ENCODE measurements at places on chromosomes 6 and 20.

DNA sequence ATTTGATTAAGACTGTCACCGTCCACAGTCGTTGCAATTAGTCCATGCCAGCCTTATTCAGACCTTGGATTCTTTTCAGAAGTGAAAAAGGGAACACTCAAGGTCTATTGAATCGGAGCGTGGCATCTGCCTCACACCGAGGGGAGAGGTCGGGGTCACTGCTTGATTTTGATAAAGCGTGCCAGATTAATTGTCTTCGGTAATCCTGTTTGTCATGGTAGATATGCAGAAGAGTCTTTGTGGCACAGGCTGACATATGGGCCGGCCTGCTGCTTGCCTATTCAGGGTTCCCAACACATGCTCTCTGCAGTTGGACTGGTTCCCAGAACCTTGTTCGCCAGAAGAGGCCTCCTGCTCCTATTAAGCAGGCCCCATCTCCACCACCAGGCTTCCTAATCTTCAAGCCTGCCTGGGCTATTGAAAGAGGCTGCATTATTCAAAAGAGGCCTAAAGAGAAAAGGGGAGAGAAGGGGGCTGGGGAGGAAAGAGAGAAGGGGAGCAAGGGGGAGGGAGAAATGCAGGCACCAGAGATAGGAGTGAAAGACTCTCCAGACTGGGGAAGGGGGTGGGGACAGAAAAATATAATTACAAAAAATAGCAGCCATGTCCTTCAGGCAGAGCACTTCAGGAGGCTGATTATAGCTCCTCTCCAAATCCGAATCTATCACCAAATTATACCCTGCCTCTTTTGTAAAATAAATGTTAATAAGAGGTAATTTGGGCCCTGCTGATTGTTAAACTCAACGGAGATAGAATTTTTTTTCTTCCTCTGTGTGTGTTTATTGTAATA, 611.3 kb downstream of the HDGFL1 start:
- DNase-seq = no peak

GRCh38 chr20:44394702-44395460, 39.4 kb downstream of the HNF4A start:
- DNase-seq = no peak

GRCh38 chr6:162868397-162868796, 140.6 kb downstream of the PACRG start:
- no peak for DNase-seq

- no peak for DNase-seq
Measured at GRCh38 chr6:29941016-29941415, 1.3 kb upstream of the HLA-A start.

DNA sequence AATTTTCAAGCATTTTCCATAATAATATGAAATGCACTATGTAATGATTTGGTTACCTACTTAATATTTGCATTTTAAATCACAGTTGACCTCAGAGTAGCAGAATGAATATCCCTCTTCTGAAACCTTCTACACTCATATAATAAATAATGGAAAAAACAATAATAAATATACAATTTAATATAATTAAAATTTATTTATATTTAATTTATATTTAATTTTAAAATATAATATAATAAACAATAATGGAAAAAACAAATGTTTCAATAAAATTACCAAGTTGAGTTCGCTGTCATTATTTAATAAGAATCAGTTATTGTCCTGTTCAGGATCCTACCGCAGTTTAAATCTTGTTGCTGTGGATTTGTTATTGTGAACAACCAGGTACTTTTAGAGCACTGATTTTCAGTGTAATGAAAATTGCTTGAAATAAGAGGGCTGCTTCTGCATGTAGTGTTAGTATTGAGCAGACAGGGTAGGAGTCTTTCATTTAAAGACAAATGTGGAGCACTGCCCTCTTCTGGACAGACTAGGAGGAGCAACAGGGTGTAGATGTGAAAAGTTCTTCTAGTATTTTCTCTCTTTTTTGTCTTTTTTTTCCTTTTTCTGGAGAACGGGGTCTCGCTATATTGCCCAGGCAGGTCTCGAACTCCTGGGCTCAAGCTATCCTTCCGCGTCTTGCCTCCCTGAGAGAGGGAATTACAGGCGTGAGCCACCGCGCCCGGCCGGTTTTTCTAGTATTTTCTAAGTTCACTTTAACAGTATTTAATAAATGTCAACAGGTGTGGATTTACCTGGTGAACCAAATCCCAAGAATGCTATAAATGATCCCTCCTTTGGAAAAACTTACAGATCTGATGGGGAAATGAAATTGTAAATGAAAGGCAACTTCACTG, 13.6 kb downstream of the TRAPPC3L start:
- peak; percentile 62 for DNase-seq

DNA sequence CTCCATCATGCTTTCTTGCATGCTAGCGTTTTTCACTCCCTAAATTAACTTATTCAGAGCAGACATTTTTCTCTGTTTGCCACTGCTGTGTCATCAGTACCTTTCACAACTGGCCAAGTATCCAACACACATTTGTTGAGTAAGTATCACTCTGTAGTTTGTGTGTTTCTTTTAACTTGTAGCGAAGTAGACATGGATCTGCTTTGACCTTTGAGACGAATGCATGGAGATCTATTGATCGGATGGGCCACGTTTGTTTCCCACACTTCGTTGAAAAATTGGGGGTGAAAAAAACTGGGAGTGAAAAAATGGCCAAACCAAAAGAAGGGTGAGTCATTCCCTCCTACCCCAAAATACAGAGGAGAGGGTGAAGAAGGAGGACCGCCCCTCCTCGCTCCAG, 12.9 kb upstream of the SLC9A8 start:
- no peak for DNase-seq

DNA sequence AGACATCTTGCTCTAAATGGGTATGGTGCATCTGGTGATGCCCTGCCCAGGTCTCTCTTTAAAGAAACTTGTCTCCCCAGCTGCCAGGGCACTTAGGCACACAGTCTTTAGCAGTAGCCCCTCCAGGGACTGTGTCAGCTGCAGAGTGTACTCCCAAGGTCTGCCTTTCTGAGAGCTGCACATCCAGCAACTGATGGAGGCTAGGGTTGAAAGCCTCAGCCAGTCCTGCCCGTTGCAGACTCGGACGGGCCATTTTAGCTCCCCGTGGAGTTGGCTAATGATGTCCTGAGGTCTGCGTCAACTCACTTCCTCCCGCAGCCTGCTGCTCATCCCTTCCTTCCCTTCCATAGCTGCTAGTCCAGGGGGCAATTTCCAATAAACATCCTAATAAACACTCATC, 381.8 kb downstream of the PTPRT start:
- no peak for DNase-seq

- DNase-seq = no peak
Measured at GRCh38 chr6:69848552-69848951, 17.8 kb upstream of the COL19A1 start.

GRCh38 chr6:159444056-159444760, 248.8 kb downstream of the SOD2 start:
- DNase-seq = no peak

GRCh38 chr6:14037402-14038277, 79.9 kb upstream of the CD83 start:
- peak; percentile 46 for DNase-seq

GRCh38 chr6:96742702-96743101, 94.6 kb downstream of the GPR63 start:
- no peak for DNase-seq

DNA sequence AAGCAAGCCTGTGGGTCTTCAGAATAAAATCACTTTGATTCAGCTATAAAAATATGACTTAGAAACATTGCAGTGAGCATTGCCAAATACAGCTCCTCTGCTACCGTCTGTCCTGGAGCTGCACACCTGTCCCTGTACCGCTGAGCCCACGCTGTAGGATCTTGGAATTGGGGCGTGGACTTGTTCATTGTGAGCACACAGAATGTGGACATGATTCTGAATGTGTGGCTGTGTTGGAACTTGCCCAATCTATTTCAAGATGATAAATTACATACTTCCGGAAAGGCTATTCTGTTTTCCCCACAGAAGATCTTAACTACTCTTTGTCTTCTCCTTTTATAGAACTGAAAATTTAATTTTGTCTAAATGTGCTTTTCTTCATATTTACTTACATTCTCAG, 107.3 kb downstream of the UST start:
- no peak for DNase-seq

DNA sequence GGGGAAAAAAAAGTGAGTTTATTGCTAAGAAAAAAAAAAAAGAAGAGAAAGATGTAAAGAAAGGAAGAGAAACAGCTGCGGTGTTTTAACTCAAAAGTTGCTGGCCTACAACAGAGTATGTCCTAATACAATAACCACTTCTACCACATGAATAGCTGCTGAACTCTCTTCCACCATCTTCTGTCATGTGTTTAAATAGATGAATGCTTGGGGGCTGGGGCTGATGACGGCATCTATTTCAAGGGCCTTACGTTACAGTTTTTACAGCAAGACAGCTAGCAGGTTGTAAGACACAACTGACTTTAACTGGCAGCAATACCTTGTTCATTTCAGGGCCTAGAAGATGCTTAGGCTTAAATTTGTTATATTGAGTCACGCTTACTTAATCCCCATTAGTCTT, 50.4 kb downstream of the MAP3K7 start:
- DNase-seq = no peak

DNA sequence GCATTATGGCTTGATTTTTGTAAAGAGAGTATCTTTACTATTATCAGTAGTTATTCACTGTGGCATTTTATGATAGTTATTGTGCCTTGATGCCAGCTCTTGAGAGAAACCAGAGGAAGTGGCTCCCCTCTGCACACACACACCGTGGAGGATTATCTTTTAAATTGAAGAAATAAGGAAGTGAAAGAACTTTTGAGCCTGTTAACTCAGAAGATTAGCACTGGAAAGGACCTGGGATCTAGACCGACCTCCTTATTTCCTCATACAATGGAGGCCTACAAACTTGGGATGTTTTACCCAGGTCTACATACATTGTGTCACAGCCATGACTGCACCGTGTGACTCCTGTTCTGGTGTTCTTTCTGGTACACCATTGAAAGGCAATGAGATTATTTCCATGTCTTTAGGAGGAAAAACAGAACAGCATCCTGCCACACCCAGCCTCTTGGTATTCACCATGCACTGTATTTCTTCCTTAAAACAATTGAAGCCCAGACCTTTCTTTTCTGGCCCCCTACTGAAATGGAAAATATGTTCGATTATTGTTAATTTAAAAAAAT, 40.6 kb downstream of the HECA start:
- no peak for DNase-seq

DNA sequence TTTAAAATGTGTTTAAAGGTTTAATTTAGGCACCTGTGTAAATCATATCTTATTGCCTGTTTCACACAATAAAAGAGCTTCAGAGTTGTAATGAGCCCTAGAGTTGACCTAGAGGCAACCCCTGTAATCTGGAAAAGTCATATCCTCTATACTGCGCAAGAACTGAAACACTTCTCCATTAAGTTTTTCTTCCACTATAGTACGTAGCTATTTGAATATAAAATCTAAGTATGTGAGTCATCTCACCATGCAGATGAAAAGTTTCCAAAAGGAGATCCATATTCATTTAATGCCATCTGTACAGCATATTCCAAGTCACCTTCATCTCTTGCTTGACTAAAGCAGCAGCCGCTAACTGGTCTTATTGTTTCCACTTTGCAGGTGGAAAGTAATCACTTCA, 26.0 kb upstream of the TAAR1 start:
- DNase-seq = no peak

DNA sequence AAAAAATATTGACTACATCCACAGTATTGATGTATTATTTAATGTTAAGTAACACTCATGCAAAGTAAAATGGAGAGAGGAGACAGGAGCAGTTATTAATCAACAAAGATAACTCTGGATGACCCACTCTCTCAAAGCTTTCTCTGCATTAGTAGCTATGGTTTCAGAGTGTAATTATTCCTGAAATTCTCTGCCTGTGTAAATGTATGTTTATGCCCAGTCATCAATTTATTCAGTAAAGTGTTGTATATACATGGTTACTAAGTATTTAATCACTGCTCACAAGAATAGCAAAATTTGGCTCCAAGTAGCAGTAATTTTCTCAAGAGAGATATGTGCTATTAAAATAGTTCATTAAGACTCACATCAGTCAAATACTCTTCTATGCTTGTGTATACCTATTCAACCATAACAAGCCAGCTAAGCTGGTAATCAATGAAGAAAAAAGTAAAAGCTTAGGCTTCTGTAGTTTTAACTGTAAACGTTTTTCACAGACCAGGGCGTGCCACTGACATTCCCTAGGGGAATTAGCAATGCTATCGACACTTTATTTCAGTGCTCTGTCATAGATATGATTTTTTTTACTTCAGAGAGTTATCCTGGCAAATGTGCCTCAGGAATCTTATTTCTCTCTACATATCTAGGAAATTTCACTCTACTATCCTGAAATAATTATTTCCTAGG, 54.0 kb upstream of the RAB32 start:
- no peak for DNase-seq

GRCh38 chr20:44666066-44666465, 14.6 kb upstream of the ADA start:
- DNase-seq = no peak

GRCh38 chr20:8601542-8601912, 467.4 kb upstream of the PLCB4 start:
- no peak for DNase-seq

DNA sequence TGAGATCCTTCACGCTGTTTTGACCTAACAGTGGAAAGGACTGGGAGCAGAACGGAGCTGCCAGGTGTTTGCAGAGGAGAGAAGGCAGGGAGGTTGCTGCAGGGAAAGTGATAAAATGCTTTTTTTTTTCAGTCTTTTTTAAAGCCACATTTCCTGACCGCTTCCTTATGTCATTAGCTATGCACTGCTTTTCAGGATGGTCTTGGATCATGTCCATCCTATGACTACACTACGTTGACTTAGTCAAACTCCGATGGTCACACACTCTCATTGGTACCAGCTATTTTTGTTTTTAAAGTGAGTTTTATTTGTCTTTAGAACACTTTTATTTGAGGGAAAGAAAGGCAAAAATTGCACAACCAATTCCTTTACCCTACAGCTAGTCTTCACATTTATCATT, 89.2 kb upstream of the EXOC2 start:
- no peak for DNase-seq

DNA sequence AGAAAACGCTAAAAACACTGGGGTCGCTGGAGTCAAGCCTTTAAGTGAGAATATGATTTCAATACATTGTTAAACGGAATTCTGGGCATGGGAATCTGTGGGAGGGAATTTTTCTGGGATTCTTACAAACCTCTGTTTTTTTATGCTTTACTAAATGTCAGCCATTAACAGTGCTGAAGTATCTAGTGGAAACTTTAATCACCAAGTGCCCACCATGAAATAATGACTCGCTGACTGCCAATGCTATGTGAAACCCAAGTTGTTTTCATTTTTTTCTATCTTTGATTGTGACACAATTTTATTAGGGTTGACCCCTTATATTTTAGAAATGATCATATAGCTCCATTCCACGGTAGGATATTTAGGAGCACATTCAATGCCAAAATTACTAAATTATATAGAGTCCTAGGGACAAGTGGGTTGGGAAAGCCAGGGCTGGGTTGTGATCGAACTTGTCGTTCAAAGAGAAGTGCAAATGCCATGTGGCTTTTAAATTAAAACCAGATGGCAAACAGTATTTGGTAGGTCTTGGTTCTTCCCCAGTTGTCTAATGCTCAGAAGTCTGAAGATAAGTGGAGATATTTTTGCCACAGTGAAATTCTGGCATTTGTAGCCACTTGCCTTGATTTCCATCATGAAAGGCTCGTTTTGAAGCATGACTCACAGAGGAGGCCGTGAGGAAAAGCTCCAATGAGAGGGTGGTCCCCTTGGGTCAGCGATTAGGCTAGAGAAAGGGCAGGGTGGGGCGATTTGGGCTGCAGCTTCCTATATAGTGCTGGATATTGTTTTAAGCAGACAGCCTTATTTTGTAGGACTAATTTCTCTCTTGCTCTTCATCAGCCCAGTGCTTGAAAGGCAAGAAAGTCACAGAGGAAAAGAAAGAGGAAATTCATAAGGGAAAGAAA, 254.4 kb upstream of the JAG1 start:
- DNase-seq = no peak

Data from activated CD4-positive, alpha-beta T cell treated with anti-CD3 and anti-CD28 coated beads, Interleukin-2, Interleukin-4, amounts not matched to agents 100 ng/mL and 50 ng/mL, durations not matched to agents 16 hours and 8 hours (primary cell).